Activated CD4-positive, alpha-beta memory T cell treated with anti-CD3 and anti-CD28 coated beads, Interleukin-2, amount 10 ng/mL, durations not matched to agents 7 days and 5 days (primary cell): ENCODE measurements at places on chromosomes 13 and 19.

DNA sequence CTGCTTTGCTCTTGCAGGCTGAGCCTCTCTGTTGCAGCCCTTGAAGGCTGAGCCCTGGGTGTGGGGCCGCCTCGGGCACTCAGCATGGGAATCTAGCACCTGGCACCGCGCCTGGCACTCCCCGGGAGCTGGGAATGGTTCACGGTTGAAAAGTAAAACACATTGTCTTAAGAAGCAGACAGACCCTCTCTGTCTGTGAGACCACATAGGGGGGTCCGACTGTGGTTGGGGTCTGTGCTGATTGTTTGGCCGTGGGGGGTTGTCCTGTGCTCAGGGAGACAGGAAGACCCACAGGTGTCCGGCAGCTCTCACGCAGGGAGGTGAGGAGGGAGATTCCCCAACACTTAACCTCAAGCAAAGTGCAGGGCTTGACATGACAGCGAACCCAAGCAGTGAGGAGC, 64.8 kb downstream of the SOX1 start:
- no peak for DNase-seq

- no peak for DNase-seq
These were observed 38.3 kb downstream of the AP1M1 start for GRCh38 chr19:16235811-16236652.

- DNase-seq, result no peak
These were observed 27.1 kb downstream of the TSSK6 start for GRCh38 chr19:19487950-19488874.

DNA sequence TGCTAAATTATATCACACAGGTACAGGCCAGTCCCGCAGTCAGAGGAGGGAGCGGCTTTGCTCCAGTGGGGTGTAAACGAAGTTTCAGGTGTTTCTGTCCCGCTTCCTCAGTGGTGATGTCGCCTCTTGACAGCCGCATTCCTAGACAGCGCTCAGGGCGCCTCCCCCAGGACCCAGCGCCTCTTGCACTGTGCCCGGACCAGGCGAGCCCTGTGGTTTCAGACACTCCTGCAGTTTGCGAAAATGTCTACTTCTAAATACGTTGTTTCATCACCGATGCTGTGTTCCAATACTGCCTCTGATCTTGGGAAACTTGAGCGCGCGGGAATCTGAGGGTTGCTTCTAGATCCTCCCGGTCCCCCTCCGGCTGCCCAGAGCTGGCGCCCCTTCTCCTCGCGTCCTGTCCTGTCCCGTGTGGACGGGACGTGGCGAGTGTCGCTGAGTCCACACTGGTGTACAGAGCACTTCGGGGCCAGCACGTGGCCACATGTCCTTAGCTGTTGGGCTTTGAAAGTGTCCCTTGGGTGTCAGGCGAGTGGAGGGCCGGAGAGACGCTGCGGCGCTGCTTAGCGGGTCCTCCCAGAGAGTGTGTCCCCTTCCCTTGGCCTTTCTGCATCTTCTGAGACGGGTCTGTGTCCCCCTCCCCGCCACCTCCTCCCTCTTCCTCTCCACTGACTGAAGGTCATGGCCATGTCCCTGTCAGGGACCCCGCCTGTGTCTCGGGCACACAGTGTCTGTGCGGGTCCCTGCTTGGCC, 14.6 kb upstream of the RPS15 start:
- no peak for DNase-seq
